ENCODE measurements at places on chromosomes 5 and 9.

GRCh38 chr5:95822542-95823181 is at the start of gene GLRX:
GLRX (minus strand) TSS chr5:95822726; CDS start chr5:95822662, 64 bp downstream.
- DNase-seq: peak; percentile 89

DNA sequence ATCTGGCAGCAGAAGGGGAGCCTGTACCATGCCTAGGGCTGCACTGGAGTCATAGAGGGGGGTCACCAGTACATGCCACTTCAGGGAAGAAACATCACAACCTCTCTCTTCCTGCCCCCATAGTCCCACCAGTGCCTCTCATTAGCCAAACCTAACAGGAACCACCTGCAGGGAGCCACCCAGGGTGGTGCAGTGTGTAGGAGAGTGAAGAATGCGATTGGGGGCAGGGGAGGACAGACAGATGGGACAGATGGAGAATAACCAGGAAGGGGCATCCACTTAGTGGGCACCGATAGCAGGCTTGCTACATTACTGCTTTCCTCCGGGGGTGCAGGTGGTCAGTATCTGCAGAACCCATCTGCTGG is 19.2 kb downstream of the DAPK1 start:
- DNase-seq: no peak

GRCh38 chr5:80187421-80188090 is 68.3 kb downstream of the SERINC5 start:
- DNase-seq: no peak

GRCh38 chr5:81794226-81794625 is 43.3 kb upstream of the SSBP2 start:
- no peak for DNase-seq

DNA sequence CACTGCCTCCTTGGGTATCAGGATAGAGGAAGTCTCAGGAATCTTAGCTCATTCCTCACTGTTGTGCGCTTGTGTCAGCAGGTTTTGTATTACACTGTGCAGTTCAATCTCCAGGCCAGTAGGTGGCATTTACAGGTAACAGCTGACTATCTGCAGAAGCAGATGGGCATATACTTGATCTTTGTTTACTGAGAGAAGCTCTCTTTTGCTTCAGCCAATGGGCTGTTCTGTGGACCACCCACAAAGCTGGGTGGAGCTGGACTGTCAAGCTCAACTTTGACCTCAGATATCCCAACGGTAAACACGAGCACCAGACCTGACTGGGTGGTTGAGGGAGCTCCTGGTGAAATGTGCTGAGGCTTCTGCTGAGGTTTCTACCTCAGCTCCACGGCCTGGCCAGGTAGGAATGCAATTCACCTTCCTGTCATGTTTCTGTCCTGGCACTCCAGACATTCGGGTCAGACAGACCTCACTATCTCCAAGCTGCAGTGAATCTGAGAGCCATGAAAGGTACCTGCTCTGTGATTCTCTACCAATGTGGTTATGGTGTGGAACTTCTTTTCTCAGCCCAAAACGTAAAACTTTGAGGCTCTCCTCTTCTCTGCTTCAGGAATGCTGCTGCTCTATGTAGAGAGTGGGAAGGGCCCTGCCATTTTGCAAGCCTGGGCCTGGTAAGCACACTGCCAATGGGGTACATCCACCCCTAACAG is 167.9 kb upstream of the ACTBL2 start:
- DNase-seq: no peak

DNA sequence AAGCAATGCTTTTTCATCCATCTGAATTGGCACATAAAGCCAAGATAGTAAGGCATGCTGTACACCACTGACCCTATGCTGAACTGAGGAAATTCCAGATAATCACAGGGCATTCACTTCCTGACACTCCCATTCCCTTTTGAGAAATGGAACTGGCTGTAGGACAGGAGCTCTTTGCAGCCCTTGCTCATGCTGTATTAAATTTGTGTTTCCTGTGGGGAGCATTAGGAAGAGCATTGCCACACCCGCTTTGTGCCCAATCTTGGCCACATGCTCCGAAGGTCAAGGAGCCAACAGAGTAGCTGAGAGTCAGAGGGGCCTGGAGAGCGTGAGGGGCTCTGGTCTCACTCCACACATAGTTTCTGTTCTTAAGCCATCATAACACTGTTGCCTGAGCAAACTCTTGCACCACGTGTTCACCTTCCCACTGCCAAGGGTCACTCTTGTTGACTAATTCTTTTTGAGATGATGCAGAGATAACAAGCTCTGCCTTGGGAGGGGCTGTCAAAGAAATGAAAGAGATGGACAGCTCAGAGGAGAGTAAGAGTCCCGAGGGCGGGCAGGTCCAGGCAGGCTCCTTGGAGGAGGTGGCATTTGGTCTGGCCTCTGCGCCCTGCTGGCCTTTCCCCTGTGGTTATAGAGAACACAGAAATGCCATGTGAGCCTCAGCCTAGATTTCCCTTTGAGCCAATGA is 31.7 kb upstream of the ARAP3 start:
- no peak for DNase-seq

GRCh38 chr9:99628285-99628684 is 193.4 kb upstream of the NR4A3 start:
- no peak for DNase-seq

DNA sequence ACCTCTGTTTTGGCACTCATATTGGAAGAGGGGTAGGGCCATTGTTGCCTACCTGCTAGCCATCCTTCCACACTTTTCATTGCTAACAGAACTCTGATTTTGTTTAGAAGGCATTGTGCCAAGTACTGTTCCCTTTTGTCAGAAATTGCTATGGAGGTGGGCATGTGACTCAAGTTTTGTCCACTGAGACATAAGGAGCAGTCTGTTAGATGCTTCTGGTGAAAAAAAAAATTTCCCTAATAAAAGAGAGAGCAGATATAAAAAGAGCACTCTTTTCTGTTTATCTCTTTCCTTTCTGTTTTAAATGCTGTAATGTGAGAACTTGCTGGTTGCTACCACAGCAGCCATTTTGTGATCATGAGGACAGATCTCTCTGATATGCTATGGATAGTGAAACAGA is 21.9 kb upstream of the THG1L start:
- no peak for DNase-seq

DNA sequence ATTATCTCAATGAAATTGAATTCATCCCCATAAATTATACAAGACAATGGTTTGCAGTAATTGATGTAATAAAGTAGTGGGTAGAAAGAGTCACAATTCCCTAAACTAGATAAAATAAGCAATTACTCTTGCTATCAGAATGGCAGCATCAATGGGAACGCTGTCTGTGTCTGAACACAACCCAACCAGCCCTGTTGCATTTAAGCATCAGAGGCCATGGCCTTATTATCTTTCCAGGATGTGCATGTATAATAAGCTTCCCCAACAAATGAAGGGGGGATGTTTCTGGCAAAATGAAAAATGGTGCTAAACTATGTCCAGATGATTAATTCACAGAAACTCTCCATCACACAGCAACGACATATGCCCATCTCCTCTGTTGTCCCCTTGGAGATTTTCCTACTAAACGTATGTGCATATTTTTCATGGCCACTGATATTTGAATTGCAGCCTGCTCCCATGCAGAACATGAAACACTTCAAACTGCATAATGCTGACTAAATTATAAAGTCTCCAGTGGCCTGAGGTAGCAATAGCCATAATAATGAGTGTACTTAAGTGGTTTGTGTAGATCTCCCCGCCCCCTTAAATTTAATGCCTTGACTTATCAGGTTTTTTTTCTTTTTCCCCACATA is 306.9 kb upstream of the ADAMTS16 start:
- no peak for DNase-seq

Data from retina (tissue), 1 donor.